Activated naive CD8-positive, alpha-beta T cell treated with anti-CD3 and anti-CD28 coated beads, Interleukin-2, amount 50 U/mL, for 16 hours (primary cell): ENCODE measurements at places on chromosomes 4 and X.

DNA sequence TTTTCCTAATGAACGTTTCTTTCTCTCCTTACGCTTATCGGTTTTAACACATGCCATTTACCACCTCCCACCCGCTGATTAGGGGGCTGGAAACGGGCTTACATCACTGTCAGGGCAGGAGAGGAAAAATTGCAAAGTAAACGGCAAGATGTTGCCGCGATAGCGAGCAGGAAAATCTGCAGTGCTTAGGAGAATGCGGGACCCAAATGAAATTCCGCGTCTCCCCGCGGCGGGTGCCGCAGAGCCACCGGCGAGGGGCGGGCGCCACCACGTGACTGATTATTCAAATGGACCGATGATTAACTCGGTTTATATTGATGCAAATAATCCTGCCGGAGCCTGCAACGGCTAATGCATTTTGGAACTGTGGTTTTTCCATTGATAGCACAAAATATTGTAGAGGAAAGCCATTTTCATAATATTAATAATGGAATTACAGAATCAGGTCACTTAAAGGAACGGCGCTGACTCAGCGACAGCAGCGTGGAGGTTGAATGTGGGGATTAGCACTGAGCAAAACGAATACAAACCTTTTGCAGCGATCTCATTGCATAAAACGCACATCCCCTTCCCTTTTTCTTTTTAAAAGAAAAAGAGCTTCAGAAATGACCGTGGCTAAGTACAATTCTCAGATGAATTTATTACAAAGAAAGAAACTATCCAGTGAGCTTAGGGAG is 224.2 kb downstream of the STIM2 start:
- DNase-seq = no peak

DNA sequence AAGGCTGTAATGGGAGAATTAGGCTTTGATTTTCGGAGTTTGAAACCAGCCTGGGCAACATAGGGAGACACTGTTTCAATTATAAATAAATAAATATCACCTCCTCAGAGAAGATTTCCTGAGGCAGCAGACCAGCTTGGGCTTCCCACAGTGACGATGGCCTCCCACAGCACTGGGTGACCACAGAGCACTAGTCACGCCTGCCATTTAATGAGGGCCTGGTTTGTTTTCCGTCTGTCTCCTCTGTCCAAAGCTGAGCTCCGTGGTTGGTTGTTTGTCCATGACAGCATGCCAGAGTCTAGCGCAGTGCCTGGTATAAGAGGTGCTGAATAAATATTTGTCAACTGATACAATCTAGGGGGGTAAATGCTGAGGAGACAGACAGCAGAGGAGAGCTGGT is 10.4 kb upstream of the PDGFRA start:
- no peak for DNase-seq

GRCh38 chr4:25884031-25884782 is 21.4 kb upstream of the SEL1L3 start:
- no peak for DNase-seq

DNA sequence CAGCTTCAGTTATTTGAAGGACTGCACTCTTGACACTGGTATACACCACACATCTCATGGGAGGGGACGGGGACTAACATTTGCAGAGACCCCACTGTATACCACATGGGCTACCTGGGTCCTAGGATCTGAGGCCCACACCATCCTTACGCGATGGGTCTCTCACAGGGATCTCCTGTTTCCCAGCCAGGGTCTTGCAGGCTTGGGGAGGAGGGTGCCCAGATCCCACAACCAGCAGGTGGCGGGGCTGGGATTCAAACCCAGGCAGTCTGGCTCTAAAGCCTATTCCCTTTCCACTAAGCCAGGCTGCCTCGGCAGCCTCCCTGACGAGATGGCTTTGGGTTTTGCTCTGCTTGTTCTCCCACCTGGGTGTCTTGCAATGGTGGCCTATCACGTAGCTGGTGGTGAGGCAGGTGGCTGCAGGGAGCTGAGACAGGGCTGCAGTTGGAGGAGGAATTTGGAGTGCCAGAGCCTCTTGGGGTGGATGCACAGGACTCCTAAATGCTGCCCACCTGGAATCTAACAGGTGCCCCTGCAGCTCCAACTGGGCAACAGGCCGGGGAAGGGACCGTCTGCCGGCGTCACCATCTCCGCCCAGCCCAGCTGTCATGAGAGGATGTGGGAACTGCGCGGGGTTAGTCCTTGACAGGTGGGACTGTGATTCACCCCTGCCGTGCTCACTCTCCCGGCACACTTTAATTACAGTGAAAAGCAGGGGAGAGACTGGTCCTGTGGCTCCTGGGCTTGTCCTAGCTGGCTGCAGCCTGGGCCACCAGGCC is 110.7 kb downstream of the PSAPL1 start:
- no peak for DNase-seq

DNA sequence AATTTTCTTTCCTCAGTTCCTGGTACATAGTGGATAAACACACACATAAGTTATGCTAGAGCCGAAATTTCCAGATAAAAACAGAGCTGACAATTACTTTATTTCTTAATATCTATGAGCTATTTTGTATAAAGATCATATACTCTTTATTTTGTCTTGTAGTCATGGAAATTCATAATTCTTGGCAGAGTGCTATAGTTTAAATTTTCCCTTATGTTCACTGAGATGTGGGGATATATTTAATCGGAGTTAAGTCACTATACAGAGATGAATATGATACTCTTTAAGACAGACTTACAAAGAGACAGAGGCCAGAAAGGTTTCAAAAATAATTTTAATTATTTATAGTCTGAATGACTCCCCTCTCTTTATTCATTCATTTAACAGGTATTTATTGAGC is 89.7 kb downstream of the PPEF1 start:
- DNase-seq = no peak

DNA sequence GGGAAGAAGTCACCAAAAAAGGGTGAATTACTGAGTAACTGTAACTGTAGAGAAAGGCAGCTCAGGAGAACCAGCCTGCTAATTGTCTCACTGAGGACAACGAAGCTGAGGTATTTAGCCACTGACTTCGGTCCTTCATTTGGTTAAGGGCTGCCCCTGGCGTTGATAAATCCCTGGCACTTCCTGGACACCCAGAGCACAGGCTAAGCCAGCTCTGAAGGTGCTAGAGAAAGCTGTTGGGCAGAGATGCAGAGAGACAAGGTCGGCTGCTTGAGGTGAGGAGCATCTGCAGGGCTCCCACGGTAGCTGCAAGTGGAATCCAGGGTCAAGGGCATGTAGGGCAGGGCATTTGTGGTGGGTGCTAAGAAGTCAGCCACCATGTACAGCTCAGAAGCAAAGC is 33.4 kb upstream of the AP1S2 start:
- DNase-seq = no peak
